ENCODE measurements at places on chromosomes 12 and 14. TPM values are rescaled to one million over a fixed set of nuclear protein-coding genes. Genes with fewer than 3 reads are reported as not detected.

The DHRS2 gene
- total RNA-seq = not detected

The RDH16 gene
- 0.15 TPM for total RNA-seq

The GLIPR1 gene
- 43.7 TPM for total RNA-seq

The LRFN5 gene
- 4.9 TPM for total RNA-seq

The PSMD9 gene
- 139 TPM for total RNA-seq
